Activated CD8-positive, alpha-beta memory T cell treated with anti-CD3 and anti-CD28 coated beads, Interleukin-2, amount 10 ng/mL, durations not matched to agents 7 days and 5 days (primary cell): ENCODE measurements at places on chromosomes 1 and 21. TPM values are rescaled to one million over a fixed set of nuclear protein-coding genes. Genes with fewer than 3 reads are reported as not detected.

DNA sequence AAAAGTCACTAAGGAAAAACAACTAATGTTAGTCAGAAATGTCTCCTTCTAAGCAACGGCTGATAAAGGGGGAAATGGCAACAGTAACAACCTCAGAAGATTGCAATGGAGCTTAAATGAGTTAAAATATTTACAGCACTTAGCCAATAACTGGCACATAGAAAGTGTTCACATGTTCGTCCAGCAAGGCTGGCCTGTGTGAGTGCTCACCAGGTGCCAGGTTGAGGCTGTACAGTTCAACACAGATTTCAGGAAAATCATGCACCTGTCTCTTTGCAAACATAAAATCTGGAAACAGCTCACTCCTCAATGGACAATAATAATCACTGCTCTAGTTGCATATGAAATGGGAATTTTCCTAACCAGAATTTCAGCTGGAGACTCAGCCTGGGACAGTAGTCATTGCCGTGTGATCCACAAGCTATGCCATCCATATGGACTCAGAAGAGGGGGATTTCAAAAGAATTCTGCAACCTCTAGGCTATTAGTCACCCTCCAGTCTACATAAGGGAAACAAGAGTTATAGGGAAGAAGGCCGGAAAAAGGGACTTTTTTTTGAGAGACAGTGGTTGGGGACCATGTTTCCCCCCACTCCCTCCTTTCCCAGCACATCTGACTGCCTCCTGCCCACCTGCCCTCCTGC, 68.6 kb downstream of the SYDE2 start:
- no peak for DNase-seq

GRCh38 chr1:7783826-7784491, at the start of gene PER3:
PER3 (plus strand) TSS chr1:7784291; CDS start chr1:7784878, 587 bp downstream.
- peak; percentile 90 for DNase-seq

GRCh38 chr1:107138166-107138565, 2.7 kb upstream of the NTNG1 start:
- DNase-seq: no peak

The LCE6A gene
- total RNA-seq: not detected

- DNase-seq: no peak
These were observed 74.3 kb downstream of the LAMC1 start for GRCh38 chr1:183097438-183098051.

The CD1B gene
- total RNA-seq: not detected

DNA sequence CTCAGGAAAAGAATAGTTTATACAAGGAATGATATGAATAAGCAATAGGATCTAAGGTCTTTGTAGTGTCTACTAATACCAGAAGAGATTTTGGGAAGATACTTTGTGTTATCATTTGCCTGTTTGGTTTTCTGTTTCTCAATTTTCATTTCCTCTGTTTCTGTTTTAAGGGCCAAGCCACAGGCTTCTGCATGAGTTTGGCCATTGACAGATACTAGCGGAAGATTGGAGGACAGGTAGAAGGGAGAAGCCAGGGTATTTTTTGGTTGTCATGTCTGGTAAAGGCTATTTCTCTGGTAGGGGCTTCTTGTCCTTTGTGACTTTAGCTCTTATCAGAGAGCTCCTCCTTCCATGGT, 51.4 kb downstream of the HS2ST1 start:
- DNase-seq: no peak

The HMCN1 gene
- 0.28 TPM for total RNA-seq
